CD8-positive, alpha-beta memory T cell (primary cell): ENCODE measurements at places on chromosomes 3 and 15.

DNA sequence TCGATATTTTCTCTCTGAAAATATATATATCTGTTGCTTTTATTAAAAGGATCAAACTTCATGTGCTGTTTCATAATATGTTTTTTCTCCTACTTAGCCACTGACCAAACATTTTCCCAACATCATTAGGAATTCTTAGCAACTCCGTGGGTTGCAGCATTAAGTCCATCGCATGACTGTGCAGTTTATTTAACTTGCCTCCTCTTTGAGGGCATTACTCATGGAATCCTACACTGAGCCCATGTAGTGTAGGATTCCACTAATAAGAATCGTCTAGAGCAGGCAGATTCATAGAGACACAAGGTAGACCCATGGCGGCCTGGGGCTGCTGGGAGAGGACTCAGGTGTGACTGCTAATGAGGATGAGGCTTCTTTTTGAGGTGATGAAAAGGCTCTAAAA lies 49.3 kb downstream of the CMTM6 start:
- no peak for DNase-seq

DNA sequence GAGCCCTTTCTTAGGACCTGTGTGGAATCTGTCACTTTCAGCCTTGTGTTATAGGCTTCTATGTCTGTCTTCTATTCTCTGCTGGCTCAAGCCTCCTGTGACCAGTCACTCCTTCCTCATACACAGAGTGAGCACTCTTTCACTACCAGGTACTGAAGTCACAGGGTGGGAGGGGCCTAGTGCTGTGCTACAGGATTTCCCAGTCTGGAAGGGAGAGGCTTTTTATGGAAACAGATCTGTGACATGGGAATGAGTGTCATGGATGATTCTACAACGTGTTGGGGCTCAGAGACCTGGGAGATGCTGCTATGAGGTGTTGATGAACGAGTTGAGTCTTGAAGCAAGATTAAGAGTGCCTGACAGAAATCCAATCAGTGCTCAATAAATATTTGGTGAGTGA lies 100.5 kb downstream of the PDCD6IP start:
- no peak for DNase-seq

DNA sequence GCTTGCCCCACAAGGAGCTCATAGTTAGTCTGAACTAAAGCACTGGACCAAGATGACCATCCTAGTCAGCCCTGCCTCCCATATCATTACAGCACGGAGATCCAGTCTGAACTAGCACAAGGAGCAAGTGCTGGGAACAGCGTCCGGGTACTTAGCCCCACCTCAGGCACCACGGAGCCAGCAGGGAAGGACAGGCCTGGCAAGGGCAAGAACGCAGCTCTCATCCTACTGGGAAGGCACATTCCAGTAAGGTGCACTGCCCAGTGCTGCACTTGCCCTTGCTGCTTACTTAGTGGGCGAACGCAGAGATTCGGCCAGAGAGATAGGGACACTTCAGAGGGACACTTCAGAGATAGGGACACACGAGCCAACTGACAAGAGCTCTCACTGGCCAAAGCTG lies 27.6 kb downstream of the SEC61A1 start:
- DNase-seq: no peak

GRCh38 chr15:60057554-60057953 lies 53.4 kb downstream of the FOXB1 start:
- no peak for DNase-seq

- DNase-seq: no peak
These were observed 125.8 kb upstream of the ATP2B2 start for GRCh38 chr3:10631224-10631623.

- no peak for DNase-seq
These were observed 26.3 kb downstream of the TNK2 start for GRCh38 chr3:195882002-195882441.

DNA sequence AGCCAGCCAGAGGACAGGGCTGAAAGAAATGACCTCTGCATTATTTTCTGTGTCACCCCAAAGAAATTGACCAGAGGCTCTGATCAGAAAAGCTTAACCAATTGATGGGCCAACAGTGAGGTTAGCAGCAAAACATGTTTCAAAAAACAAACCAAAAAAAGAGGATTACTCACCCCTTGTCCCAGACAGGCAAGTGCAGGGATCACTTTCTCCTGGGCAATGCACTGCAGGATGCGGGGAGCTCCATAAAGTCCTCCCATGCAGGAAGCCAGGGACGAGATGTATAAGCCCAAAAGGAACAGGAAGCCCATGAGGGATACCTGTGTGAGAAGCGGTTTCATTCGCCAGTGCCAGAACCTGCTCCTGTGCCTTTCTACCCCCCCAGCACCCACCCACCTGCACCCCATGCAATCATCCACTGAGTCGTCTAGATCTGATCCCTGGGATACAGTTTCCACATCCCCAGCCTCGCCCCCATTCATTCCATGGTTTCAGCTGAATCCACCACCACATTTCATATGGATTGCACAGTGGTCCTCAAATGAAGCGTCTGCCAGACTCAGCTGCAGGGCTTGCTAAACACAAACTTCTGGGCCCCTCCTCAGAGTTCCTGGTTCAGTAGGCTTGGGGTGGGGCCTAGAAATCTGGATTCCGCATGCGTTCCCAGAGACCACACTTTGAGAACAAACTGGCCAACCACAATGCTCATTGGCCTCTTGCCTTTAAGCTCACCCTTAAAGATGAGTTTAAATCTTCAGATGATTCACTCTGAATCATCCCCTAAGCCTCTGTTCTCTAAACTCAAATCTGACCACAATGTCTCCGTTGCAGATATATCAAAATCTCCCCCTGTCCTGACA lies 54.4 kb upstream of the HEG1 start:
- DNase-seq: no peak

DNA sequence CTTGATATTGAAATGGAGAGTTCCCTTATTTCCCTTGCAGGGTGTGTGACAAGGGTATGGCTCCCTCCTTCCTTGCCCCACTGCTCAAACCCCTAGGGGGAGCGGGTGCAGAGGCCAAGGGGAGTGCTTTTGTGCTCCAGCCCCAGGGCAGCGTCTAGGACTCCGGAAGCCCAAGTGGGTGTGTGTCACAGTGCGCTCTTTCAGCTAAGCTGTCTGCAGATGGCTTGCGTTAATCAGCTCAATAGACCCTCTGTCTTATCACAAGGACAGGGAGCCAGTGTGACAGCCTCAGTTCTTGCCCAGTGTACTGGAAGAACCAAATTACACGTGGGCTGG lies 523.6 kb upstream of the LMCD1 start:
- no peak for DNase-seq

DNA sequence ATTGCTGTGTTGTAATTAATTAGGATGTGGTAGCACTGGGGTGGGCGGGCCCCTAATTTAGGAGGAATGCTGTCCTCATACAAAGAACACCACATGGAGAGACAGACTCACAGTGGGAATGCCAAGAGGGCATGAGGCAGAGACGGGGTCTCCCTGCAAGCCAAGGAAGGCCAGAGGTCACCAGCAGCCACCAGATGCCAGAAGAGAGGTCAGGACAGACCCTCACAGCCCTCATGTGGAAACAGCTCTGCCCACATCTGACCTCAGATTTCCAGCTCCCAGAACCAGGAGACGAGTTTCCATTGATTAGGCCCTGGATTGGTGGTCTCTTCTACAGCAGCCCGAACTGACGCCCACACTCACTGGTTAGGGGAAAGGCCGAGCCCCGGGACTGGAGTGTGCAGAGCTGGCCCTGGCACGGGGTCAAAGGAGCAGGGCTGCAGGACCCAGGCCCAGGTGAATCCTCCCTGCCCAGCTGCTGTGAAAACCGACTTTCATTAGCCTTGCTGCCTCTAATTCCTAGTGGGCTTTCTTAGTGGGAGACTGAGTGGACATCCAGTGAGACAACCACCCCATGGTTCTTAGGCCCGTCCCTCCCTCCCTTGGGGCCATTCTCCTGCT lies 43.0 kb upstream of the SLC41A3 start:
- DNase-seq: no peak

GRCh38 chr3:8164145-8164544 lies 337.5 kb upstream of the LMCD1 start:
- DNase-seq: no peak

GRCh38 chr3:106036696-106037095 lies 167.9 kb upstream of the CBLB start:
- DNase-seq: no peak

GRCh38 chr15:82012908-82013307 lies 32.9 kb downstream of the MEX3B start:
- DNase-seq: no peak

DNA sequence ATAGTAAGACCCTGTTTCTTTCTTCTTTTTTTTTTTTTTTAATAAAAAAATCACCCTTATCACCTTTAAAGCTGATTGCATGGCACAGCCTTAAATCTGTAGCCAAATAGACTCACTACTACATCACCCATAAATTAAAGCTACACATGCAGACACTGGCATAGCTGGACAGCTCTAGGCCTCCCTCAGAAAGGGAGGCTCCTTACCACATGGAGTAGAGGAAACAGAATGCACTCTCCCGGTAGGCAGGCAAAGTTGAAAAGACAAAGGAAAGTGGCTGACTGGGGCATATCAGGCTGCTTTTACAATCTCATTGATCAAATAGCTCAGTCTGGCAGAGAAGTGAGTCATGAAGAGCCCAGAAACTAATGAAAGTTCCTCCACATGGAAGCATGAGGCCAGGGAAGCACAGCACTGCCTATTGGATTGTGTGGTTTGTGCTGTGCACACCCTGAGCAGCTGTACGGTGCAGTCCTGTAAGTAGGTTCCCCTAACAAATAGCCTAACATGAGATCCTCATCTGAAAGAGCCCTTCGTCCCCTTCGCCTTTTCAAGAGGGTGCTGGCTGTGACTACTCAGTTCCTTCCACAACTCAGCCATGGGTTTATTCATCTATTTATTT lies 32.7 kb upstream of the FAM98B start:
- DNase-seq: no peak

- no peak for DNase-seq
These were observed 81.2 kb downstream of the NEK11 start for GRCh38 chr3:131107637-131108433.
